ENCODE measurements at places on chromosomes 5 and 9.

DNA sequence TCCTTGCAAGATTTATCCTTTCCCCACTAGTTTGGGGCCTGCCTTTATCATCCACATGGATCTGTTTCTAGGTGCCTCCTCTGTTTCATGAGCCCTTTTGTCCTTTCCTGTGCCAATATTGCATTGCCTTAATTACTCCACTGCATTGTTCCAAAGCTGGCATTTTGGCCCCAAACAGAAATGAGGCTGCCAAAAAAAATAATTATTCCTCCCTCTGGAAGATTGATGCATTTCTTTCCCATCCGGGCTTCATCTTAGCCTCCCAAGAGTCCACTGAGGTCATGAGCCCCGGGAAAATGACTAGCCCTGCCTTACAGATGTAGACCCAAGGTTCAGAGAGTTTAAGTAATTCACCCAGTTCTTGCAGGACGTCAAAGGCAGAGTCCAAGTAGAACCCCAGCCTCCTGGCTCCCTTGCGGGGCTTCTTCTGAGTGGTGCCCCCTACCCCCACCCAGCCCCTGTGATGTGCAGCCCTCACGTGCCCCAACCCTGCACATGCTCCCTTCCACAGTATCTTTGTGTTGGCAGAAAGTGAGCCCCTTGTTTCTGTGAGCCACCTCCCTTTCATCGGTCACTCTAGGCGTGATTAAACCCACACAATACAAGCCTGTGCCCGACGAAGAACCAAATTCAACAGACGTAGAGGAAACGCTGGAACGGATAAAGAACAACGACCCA, 62.1 kb downstream of the TMOD1 start:
- DNase-seq: no peak

GRCh38 chr5:59673438-59674058, 220.0 kb downstream of the PDE4D start:
- DNase-seq: peak; percentile 45

DNA sequence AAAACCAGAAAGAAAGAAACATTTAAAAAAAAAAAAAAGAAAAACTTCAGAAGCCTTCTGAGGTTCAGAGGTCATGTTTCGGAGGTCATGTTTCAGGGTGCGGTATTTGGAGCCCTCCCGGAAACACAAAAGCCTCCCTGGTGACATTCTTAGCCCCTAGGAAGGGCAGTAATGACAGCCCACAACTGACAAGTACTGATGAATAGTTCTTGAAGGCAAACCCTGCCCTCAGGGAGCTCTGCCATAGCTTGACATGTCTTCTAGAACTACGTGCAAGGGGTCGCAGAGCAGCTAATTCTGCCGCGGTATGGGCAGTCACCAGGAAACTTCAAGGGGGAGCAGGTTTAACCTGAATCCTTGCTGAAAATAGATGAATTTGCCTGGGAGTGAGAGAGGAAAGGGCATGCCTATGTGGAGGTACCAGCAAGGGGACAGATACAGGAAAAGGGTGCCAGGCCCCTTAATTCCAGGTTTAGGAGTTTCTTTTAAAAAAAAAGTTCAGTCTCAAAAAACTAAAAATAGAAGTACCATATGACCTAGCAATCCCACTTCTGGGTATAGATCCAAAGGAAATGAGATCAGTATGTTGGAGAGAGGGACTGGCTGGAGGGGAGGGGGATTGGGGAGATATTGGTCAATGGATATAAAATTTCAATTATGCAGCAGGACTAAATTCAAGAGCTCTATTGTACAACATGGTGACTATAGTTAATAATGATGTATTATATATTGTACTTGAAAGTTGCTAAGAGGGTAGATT, 98.4 kb downstream of the C9orf152 start:
- DNase-seq: no peak

DNA sequence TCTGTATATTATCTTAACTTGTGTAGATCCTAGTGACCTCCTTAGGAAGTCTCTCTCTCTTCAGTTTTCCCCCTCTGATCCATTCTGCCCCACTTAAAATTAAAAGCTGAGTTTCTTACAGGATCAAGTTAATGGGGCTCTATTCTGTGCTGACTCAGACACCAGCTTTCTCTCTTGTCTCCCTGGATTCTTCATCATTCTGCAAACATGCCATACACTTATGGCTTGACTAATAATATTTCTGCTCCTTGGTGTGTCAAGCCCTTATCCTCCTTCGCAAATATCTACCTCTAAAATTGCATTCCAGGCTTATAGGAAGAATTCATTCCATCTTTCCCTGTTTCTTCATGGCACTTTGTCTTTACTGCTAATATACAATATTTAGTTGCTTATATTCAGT, 18.1 kb downstream of the LRRC70 start:
- no peak for DNase-seq

- DNase-seq: no peak
Observed at GRCh38 chr5:76737846-76738245, 21.9 kb downstream of the F2R start.

- no peak for DNase-seq
Observed at GRCh38 chr5:159410480-159410879, 80.2 kb upstream of the IL12B start.

DNA sequence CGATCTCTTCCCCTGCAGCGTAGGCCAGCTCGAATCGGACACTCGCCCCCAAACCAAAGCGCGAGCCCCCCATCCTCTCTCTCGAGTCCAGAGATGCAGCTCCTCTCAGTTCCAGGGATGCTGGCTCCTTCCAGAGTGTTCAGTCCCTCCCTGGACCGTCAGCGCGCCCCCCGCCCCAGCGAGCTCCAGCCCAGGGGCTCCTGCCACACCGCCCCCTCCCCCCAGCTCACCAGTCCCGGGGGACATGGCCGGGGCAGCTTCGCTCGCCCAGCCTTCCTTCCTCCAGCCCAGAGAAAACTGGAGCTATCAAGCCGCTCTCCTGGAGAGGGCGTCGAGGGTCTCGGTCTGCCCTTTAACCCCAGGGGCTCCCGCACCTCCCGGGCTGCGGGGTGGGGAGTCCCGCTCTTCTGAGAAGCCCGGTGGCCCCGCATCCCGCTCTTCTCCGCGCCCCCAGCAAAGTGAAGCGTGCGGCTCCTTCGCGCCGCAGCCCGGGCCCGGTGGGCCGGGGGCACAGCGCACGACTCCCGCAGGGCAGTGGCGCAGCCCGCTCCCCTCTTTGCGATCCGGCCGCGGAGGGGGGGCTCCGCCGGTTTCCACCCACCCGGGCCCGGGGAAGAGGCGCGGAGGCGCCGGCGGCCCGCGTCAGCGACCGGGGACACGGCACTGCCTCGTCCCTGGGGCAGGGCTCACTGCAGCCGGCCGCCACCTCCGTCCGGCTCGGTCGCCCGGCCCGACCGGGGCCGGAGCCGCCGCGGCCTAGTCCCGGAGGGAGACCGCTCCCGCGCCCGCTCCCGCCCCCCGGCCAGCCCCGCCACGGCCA, 587 bp downstream of the MIER3 start:
- DNase-seq: peak; percentile 24
